ENCODE measurements at places on chromosomes 1 and 21.

DNA sequence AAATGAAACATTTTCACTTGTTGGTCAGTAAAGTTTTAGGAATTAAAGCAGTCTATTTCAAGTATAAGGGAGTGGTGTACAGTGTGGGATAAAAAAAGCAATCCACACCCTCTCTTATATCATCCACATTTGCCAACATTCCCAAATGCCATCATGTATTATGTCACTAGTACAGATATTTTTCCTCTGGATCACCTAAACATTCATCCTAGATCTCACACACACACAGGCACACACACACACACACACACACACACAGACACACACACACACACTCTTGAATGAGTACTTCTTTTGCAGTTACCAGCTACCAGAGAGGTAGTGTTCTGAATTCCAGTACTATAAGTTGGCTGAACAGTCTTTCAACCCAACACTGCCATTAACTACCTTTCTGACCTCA lies 1369.1 kb upstream of the ADGRL4 start:
- DNase-seq, result no peak

- DNase-seq, result no peak
Observed at GRCh38 chr21:41759214-41759840, 7.5 kb downstream of the RIPK4 start.

- DNase-seq, result no peak
Observed at GRCh38 chr1:17012775-17013490, 1.2 kb upstream of the ATP13A2 start.

DNA sequence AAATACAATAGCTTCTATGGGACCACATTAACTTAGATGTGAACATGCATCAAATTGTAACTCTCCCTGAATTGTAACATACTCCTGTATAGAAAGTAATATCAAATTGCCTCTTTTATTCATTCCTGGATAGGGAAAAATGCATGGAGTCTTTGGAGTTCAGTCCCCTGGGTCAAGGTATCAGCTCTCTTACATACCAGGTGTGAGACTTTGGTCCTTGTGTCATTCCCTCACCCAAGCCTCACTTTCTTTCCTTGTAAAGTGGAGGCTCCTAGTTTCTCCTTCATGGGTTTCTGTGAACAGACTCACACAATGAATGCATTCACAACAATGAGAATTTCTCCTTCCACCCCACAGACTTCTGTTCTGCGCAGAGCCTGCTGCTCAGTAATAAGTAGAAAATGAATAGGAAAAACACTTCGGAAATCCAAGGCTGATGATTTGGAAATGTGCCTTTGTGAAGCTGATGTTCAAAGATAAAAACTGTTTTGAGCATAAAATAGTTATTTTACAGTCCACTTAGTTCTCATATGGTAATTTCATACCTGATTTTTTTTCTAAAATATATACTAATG lies 185.3 kb downstream of the AK5 start:
- no peak for DNase-seq

GRCh38 chr1:14135070-14135469 lies 435.1 kb downstream of the PRDM2 start:
- no peak for DNase-seq

DNA sequence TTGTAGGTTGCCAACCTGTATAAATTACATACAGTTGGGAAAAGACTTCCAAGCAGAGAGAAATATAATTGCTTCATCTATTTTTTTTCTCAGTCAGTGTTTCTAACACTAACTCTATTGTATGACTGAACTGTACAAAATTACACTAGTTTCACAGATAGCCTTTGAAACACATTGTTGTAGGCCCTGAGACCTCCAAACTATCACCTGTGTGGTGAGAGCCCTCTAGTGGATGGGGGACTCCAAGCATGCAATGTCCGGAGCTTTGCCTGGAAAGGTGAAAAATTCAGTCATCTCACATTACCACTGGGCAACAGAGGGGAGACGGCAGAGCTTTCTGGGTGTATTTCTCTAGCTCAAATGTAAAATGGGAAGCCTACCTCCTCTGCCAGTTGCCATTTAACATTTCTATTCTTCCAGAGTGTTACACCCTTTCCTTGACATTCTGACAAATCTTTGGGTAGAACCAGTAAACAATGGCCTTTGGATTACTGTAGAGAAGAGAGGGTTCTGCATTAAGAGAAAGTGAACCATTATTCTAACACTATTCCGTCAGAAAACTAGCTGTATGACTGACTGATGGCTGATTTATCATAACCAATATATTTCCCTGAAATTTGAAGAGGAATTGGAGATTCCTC lies 212.2 kb downstream of the LYPLAL1 start:
- no peak for DNase-seq

- no peak for DNase-seq
Observed at GRCh38 chr1:151976858-151977257, 16.8 kb downstream of the S100A10 start.

DNA sequence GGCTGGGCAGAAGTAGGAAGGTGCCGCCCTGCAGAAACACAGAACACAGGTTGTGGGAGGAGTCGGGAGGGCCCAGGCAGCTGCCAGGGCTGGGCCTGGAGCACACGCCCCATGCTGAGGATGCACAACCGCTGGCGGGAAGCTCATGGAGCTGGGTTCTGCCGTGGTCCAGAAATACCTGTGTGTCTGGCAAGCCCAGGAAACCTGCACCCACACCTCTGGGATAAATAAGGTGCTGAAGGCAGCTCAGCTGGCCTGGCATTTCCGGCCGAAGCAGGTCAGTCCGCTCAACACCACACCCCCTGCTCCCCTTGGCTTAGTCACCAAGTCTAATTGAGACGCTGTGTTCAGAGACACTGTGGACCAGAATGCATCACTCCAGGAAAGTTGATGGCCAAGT lies 32.1 kb downstream of the CTNNBIP1 start:
- DNase-seq, result no peak

DNA sequence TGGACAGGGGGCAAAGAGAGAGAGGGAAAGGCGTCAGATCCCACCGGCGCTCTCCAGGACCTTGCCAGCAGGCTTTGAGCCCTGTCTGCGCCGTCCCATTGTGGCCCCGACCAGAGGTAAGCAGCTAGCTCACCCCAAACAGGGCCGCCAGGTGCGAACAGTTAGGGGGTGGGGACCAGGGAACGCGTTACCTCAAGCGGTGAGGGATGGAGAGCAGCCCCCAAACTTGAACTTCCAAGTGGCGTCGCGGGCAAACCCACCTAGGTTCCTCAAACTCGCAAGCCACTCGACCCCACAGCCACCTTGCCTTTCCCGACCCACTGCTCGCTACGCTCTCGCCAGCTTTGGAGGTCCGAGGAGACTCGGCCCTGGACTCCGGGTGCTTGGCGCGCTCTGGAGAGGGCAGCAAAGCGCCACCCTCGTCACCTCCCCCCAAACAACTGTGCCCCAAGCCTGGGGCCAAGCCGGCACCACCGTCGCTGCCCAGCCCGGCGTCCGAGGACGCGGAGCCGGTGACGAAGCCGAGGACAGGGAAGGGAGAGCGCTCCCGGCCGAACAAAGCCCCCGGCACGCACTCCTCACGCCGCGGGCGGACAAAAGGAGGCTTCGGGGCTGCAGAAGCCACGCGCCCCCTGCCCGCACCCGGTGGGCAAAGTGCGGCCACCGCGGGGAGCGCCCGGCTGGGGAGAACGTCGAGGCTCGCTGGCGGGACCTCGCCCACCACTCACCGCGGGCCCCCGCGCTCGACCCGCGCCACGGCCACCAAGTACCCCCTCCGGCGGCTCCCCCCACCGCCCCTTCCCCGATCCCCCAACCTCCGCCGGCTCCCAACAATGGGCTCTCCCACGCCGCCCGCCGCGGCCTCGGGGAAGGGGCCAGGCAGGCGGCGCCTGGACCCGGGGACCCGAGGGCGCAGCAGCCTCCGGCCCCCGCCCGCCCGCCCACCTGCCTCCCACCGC lies 976 bp downstream of the SSBP3 start:
- no peak for DNase-seq

GRCh38 chr1:48794816-48795215 lies 18.1 kb upstream of the BEND5 start:
- DNase-seq, result no peak

DNA sequence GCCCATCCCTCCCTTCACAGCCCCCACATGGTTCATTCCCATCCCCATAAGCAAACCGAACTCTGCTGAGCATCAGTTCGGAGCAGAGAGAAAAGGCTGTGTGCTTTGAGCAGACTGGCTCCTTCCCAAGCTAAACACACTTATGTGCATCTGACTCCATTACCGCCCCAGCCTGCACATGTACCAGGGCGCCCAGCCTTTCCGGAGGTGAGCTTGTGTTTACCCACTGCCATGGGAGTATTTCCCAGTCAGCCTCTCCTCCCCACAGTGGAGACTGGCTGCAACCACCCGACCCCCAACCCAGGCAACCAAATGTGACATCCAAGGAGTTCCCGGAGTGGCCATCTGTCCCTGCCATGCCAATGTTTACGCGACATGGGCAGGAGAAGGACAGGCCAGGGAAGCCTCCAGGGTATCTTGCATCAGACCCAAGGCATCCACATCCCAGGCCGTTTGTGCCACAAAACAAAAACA lies 9.4 kb downstream of the TIAM1 start:
- no peak for DNase-seq

DNA sequence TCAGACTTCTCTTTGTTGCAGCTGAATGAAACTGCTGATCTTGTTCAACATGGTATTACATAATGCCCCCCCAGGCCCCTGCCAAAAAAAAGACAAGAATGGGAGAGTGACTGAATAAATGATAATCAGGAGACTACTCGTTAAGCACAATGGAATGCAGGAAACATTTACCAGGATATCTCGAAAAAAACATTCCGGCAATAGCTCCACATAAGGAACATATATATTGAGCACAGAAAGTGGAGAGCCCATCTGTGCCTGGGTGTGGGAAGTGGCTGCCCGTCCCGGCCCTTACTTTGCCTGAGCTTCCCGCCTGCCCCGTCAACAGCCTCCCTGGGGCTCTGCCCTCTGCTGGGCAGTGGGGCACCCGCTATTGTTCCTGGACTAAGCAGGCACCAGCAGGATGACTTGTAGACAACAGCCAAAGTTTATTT lies 13.3 kb downstream of the TRIM11 start:
- DNase-seq, result no peak

DNA sequence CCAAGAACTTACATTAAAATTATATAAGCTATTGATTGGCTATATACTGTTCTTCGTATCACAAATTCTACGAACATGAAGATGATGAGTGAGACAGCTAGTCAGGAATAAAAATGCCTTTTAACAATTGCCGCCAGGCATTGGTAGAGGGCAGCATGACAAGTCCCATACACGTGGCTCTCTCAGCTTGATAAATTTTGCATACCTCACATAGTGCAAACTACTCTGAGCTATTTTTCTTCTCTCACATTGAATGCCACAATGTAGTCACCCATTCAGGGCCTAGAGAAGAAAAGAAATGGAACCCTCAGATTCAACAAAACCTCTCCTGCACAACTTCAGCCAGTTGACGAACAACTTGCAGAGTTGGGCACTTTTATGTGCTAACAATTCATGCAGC lies 27.0 kb upstream of the FMO2 start:
- no peak for DNase-seq

GRCh38 chr1:214213136-214213535 lies 67.8 kb upstream of the SMYD2 start:
- no peak for DNase-seq

DNA sequence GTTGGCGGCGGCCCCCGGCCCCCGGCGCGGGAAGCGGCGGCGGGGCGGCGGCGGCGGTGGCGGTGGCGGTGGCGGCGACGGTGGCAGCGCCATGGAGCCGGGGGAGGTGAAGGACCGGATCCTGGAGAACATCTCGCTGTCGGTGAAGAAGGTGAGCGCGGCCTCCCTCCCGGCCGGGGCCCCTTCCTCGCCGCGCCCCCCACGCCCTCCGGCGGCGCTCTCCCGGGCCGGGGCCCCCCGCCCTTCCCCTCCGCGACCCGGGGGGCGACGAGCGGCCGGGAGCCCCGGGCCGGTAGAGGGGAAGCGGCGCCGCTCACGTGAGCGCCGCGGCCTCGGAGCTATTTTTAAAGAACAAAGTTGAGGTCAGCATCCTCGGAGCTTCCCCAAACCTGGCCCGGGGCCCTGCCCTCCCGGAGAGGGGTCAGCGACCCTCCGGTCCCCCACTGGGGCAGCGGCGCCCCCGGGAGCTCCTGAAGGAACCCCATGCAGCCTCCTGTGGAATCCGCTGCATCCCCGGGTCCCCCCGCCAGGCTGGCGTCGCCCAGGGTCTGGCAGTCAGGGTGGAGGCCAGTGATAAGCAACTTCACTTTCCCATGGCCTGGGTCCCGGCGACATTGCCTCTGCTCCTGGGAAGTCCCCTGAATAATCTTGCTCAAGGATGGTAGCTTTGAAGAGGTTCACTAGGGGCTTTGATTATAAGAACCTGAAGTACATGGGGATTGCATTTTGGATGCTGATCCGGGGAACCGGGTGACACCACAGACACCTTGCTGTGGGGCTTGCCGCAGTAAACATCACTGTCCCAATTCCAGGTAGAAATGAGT lies 560 bp downstream of the PLEKHM2 start:
- peak; percentile 10 for DNase-seq

GRCh38 chr1:36166938-36167905 lies 11.3 kb downstream of the MAP7D1 start:
- no peak for DNase-seq

- DNase-seq, result no peak
Observed at GRCh38 chr1:22756125-22756735, 45.6 kb downstream of the EPHB2 start.

DNA sequence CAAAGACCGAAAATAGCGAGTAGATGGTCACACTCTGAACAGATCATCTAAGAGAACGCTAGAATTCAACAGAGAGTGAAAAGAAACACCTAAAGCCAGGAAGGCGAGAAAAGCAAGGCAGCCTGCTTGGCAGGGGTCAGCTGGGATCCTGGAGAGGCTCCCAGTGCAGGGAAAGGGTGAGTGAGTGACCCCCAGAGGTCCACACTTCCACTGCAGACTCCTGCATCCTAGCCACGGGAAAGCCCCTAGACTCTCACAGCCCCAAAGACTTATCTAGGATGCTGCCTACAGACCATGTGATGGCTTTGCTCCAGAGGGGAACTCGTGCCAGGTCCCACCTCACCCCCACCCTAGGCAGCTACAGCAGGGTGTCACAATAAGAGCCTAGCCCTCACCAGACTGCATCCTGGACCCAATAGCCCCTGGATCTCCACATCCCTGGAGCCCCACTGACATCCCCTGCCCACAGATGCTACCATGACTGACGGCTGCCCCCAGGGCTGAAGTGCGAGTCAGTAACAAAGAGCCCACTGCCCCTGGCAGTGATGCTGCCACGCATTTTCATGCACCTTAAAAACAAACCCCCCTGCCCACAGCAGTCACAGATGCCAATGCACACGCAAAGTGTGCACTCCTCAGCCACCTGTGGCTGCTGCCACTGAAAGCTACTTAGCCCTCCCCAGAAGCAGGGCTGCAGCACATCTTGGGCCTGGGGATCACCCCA lies 62.2 kb downstream of the PSMG1 start:
- no peak for DNase-seq
